ENCODE measurements at places on chromosomes 1 and 21.
A peak's percentile ranks its signal among the peaks of the same experiment; 100 is the strongest.

DNA sequence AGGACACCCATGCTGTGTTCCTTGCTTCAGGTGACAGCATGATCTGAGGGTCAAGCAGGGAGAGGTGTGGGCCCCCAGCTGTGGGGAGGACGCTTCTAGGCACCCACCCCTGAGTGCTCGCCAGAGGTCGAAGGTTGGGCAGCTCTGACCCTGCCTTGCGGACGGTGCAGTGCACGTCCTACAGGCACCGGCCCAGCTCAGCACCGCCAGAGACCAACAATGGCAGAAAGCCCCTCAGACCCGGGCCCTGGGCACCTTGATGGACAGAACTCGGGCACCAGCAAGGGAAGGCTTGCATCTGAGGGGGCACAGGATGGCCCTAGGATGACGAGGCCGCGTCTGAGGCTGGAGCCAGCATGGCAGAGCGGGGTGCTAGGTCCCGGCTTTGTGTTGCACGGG, 24.7 kb downstream of the NADK start:
- DNase-seq = no peak

DNA sequence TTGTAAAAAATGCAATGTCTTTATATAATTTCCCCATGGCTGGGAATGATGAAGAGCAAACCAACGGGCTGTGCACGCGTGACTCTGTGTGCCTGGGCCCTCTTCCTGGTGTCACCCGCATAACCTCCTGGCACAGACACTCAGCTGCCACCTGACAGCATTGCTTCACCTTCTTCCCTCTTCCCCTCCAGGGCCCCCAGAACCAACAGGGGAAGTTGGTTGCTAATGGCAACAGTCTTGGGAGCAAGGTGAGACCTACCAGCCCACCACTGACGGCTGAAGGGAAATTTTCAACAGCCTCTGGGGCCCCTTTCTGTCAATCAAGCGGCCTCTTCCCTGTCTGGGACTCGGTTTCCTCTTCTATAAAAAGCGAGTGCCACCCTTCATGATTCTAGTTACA, 33.2 kb downstream of the SSBP3 start:
- peak; percentile 22 for DNase-seq

DNA sequence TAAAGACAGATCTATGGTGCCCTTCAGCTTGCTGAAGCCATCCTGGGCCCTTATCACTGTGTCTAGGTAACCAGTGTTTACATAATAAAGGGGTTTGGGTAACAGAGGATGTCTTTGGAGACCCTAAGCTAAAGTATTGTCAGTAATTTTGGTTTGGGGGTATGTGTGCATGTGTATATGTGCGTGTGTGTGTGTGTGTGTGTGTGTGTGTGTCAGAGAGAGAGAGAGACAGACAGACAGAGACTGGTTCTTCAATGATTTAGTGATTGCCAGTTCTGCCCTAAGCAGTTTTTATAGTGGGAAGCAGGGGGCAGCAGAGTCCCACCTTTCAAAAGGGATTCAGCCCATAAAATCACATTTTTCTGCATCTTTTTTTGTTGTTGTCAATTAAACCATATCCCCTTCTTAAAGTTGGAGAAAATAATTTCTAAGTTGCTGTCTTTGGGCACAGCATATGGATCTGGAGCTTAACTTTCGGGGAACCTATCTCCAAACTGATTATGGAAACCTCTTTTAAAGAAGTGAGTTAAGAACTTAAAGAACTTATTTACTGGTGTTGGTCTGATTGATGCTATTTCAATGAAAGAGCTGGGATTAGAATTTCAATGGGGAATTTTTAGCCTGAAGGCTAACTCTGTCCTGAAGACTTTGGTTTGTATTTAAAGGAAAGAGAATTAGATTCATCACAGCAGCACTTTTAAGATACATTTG, 51.1 kb downstream of the ZNF326 start:
- no peak for DNase-seq

DNA sequence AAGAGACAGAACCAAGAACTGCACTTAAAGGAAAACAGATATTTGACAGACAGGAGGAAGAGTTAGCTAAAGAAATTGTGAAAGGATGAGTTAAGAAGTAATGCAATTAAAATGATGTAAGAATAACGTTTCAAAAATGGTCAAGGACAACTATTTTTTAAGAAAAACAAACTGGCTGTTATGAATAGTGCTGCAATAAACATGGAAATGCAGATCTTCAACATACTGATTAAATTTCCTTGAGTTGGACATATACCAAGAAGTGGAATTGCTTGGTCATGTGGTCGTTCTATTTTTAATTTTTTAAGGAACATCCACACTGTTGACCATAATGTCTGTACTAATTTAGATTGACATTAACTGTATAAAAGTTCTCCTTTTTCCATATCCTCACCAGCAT, 23.1 kb upstream of the PHTF1 start:
- no peak for DNase-seq

DNA sequence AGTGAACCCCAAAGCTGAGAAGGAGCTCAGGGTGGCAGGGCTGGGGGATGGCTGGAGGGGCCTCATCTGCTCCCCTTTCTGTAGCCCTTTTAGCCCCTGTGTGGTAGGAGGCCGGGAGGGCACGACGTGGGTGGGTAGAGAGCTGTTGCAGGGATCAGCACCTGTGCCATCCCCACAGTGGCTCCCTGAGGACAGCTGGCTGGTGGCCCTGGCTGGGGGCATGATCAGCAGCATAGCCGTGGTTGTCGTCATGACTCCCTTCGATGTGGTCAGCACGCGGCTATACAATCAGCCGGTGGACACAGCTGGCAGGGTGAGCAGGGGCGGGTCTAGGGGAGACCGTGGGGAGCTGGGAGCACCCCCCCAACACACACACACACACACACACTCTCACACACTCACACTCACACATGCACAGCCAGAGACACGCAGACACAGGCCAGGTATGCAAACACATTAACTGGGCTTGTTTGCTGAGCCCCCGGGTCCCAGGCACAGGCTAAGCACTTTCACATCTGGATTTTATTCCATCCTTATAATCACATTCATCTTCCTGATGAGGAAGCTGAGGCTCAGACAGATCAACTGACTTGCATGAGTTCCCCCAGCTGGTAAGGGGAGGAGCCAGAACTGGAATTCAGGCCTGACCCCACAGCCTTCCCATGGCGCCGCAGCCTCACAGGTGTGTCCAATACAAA, 2.5 kb downstream of the SLC25A34 start:
- DNase-seq = no peak

DNA sequence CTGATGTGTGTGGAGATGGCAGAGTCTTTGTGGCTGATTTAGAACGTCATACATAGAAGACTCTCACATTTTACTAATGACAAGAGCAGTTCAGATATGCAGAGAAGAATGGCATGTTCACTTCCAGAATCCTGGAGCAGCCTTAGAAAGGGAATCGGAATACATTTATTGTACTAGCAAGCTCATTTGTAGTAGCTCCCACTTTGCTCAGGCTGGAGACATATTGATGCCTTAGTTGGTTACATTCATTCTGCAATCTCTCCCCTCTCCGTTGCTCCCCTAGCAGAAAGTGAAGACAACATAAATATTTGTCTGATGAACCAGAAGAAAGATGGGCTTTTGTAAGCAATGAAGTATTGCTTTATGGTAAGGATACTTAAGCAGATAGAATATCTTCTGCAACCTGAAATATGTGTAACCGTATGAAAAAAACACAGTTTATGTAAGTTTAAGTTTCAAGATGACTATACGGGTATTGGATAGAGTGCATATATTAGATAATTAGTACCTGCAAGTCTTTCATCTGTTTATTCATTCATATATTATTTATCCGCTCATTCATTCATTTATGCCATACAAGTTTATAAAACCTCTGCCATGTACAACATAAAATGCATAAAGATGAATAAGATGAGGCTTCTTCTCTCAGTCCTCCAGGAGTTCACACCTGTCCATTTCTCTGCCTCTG, 135.7 kb downstream of the CNIH3 start:
- no peak for DNase-seq

- no peak for DNase-seq
Observed at GRCh38 chr1:76961181-76961819, 94.0 kb downstream of the ST6GALNAC5 start.

- no peak for DNase-seq
Observed at GRCh38 chr1:227739636-227740035, 4.4 kb downstream of the SNAP47 start.

GRCh38 chr21:25107708-25108107, 499.6 kb downstream of the MRPL39 start:
- no peak for DNase-seq

DNA sequence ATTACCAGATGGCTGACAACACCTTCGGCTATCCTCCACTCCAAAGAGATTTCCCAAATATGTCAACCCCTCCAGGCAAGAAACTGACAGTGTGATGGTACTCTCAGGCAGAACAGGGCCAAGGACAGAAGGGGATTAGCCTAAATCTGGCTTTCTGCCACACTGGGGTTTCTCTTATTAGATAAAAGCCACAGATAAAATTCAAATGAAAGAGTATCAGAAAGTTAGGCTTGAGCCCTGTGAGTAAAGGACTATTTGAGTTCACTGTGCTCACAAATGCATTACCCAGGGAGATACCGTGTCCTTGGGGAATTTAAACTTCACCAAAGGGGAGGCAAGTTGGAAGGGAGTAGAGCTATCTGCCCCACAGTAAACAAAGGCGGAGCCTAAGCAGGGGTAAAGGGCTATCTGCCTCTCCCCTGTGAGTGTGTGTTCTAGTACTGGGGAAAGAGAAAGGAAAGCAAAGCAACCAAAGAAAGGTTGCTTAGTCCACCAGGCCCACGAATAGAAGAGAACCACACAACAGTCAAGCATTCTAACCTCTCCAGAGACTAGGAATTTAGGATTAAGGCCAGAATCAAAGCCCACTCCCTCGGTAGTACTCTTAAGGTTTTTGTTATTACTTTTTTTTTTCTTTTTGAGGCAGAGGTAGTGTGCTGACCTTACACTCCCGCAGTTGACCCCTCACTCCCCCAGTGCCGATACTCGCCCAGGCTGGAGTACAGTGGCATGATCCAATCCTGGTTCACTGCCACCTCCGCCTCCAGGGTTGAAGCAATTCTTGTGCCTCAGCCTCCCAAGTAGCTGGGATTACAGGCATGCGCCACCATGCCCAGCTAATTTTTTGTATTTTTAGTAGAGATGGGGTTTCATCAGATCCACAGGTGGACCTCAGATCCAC, 12.7 kb downstream of the TPM3 start:
- no peak for DNase-seq

DNA sequence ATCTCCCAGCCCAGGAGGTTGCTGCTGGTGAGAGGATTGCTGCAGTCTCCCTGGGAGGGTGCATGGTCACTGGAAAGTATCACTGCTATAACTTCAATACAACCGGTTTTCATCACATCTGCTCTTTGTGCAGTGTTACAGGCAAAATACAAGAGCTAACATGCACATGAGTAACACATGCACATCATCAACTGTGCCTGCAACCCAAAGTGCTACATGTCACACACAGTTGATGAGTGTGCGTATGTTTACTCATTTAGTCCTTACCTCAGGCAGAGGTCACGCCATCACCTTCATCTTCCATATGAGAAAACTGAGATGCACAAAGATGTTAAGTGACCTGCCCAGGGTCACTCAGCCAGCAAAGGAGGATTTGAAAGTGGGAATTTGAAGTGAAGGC, 277.7 kb downstream of the FAM72C start:
- DNase-seq = no peak

DNA sequence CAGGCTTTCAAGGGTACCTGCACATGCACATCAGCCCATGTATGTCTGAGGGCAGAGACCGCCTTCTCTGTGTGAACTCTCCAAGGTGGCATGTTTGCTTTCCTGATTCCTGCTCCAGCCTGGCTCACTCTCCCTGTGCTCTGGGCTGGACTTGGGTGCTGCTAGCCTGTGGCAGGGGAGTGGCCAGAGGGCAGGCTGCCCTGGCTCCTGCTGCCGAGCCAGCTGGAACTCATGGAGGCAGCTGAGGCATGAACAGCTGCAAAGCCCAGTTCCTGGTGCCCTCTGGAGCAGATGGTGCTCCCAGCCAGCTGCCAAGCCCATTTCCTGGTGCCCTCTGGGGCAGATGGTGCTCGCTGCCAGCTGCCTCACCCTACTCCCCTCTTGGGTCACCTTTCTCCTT, 7.6 kb downstream of the UBL4B start:
- DNase-seq = no peak

DNA sequence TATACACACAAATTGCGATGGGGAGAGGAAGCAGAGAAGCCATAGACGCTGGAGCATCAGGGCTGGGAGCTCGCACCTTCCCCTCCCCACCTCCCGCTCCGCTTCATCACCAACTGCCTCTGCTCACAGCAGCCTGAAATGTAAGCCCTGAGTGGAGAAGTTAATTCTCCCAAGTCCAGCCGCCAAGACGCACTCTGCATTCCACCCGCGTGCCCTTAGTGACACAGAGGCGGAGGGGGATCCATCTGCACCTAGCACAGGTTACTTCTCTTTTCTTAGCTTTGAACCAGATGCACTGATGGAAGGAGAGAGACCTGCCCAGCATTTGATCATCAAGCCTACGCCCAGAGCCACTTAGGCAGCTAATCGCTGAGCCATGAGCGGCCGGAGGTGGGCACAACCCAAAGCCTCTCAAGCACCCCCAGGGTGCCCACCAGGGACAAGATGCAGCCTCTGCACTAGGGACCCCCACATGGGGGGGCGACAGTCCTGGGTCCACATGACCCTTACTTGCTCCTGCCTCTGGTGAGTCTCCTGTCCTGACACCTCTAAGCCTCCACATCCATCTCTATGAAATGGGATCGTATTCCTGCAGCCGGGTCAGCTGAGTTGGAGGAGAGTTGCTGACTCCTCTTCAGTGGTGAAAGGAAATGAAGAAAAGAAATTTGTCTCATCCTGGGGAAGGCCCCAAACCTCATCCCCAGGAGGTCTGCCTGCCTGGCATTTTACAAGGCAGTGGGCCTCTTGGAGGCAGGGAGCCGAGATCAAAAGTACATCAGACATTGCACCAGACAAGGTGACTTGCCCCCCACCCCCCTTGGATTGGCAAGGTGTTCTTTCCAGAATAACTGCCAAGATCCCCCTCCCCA, 316.2 kb downstream of the MATN1 start:
- no peak for DNase-seq

- DNase-seq = no peak
Observed at GRCh38 chr1:199976496-199977144, 50.9 kb upstream of the NR5A2 start.

DNA sequence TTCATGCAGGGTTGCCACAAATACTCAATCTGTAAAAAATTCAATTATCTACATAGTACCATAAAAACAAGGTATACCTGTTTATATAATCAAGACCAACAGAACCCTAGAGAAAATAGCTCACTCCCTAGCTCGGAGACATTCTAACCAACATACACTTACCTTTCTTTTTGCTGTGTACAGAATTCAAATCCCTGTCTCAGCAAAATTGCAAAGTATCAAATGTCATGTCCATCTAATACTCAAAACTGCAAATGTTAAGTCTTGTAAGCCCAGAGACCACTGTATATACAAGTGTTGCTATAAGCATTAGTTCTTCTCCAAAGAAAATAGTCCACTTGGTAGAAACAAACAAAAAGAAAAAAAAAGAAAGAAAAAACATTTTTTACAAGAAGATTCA, 16.2 kb upstream of the SELE start:
- no peak for DNase-seq

GRCh38 chr1:161008869-161009510, 12.0 kb downstream of the F11R start:
- no peak for DNase-seq

GRCh38 chr1:22039594-22040285, 12.8 kb upstream of the CDC42 start:
- DNase-seq = peak; percentile 87
